ENCODE measurements at places on chromosomes 6 and 20. TPM values are rescaled to one million over a fixed set of nuclear protein-coding genes. Genes with fewer than 3 reads are reported as not detected.

The PRDM13 gene
- not detected for total RNA-seq

The PNPLA1 gene
- total RNA-seq: not detected

The HLA-DOA gene
- total RNA-seq: 22.8 TPM

- H3K4me1 ChIP-seq: no peaks in the 10 kb centered on the region
- H3K4me3 ChIP-seq: no peak overlapping the region
- H3K27ac ChIP-seq: no peak overlapping the region
- H3K27me3 ChIP-seq: no peaks in the 10 kb centered on the region
Measured at GRCh38 chr6:168116438-168116974, 37.5 kb upstream of the FRMD1 start.

DNA sequence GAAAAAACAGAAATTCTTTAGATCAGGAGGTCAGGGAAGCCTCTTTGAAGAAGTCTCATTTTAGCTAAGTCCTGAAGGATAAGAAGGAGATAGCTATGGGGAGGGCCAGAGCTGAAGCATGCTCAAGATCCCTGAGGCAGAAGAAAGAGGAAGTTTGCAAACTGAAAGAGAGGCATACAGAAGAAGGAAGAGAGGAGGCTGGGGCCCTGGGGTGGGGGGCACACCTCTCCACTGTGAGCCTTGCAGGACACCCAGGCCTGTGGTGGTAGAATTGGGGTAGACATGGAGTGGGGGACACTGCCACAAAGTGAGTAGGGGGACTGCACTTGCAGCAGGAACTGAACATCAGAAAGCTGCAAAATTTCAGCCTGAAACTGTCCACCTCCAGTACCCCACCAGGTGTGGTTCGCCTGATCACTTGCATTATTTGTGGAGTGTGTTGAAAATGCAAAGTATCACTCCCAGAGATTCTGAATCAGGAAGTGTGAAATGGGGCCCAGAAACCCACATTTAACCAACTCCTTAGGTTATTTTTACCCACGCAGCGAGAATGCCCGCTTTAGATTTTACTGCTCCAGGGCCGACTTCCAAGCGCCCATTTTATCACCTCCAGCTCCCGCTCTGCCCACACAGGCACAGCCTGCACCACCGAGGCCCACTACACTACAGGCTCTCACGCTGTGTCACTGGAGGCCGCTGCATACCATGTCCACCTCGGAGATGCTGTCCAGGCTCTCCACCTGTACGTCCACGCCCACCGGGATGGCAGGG, 44.0 kb downstream of the GABRR2 start:
- no peak for DNase-seq
- H3K27me3 ChIP-seq: no peaks in the 10 kb centered on the region
- no peak overlapping the region for H3K27ac ChIP-seq
- no peaks in the 10 kb centered on the region for H3K36me3 ChIP-seq
- H3K4me1 ChIP-seq: no peaks in the 10 kb centered on the region

GRCh38 chr6:150940941-150941340, 75.4 kb downstream of the MTHFD1L start:
- no peaks in the 10 kb centered on the region for H3K27me3 ChIP-seq
- H3K27ac ChIP-seq: no peak overlapping the region
- peak; percentile 27 for DNase-seq
- H3K4me1 ChIP-seq: no peaks in the 10 kb centered on the region
- no peaks in the 10 kb centered on the region for H3K36me3 ChIP-seq

- H3K27me3 ChIP-seq: no peaks in the 10 kb centered on the region
- no peak for DNase-seq
- H3K36me3 ChIP-seq: no peaks in the 10 kb centered on the region
- H3K4me3 ChIP-seq: no peak overlapping the region
- peak overlapping the region; percentile 38 for H3K27ac ChIP-seq
Measured at GRCh38 chr6:19845266-19846041, 8.3 kb downstream of the ID4 start.

The ECT2L gene
- 0.51 TPM for total RNA-seq

GRCh38 chr6:41375598-41376151, 40.3 kb downstream of the NCR2 start:
- H3K4me1 ChIP-seq: no peaks in the 10 kb centered on the region
- H3K27ac ChIP-seq: no peak overlapping the region
- H3K27me3 ChIP-seq: peaks cover 15% of the 10 kb centered on the region

GRCh38 chr6:12785301-12785700, 68.7 kb downstream of the PHACTR1 start:
- H3K4me3 ChIP-seq: no peak overlapping the region
- H3K27me3 ChIP-seq: no peaks in the 10 kb centered on the region
- H3K4me1 ChIP-seq: no peaks in the 10 kb centered on the region
- no peak overlapping the region for H3K27ac ChIP-seq

- H3K27me3 ChIP-seq: no peaks in the 10 kb centered on the region
- no peaks in the 10 kb centered on the region for H3K4me1 ChIP-seq
- no peaks in the 10 kb centered on the region for H3K36me3 ChIP-seq
Measured at GRCh38 chr6:88512951-88513350, 346.8 kb upstream of the CNR1 start.

The CD24 gene
- total RNA-seq: 11.5 TPM

The MUCL3 gene
- not detected for total RNA-seq

GRCh38 chr6:161265554-161265953, 8.3 kb downstream of the AGPAT4 start:
- no peaks in the 10 kb centered on the region for H3K27me3 ChIP-seq
- no peak overlapping the region for H3K4me3 ChIP-seq
- no peak for DNase-seq
- H3K36me3 ChIP-seq: no peaks in the 10 kb centered on the region
- no peak overlapping the region for H3K27ac ChIP-seq

The BPIFB4 gene
- total RNA-seq: not detected

DNA sequence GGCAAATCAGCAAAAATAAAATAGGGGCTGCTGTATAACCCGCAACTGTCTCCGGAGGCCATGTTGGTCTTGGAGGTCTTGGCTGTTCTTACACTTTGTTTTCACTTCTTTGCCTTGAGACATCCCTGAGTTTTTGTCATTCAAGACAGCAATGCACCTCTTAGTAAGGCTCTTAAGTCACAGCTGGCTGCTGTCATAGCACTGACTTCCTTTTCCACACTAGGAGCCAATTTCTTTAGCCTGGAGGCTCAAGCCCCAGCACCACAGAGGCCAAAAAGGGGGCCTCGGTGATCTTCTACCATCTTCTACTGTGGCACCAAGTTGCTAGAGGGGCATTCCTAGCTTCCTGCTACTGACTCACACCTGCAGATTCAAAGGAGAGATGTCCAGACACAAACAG, 536.3 kb downstream of the CDH26 start:
- no peaks in the 10 kb centered on the region for H3K36me3 ChIP-seq
- no peak overlapping the region for H3K4me3 ChIP-seq
- no peak overlapping the region for H3K27ac ChIP-seq

The PACSIN1 gene
- total RNA-seq: 0.28 TPM
